ENCODE measurements at places on chromosomes 2 and 18. TPM values are rescaled to one million over a fixed set of nuclear protein-coding genes. Genes with fewer than 3 reads are reported as not detected.

DNA sequence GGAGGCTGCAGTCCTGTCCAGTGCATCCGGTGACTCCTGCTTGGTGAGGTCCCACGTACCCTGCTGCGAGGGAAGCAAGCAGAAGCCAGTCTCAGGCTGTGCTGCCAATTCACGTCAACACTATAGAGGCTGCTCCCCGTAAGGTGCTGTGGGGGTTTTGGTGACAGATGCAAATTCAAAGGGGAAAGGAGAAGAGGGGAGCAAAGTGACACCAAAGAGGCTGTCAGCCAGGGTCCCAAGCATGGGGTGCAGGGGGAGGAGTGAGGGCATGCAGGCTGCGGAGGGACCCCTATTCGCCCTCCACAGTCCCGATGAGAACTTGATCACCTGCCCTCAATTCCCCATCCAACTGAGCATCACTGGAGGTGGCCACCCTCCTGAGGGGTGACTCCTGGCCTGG lies 179.4 kb upstream of the HS6ST1 start:
- DNase-seq, result peak; percentile 42

- no peak for DNase-seq
Measured at GRCh38 chr2:9231291-9232165, 24.9 kb downstream of the ASAP2 start.

GRCh38 chr18:8793445-8794155 lies 88.2 kb downstream of the MTCL1 start:
- no peak for DNase-seq

GRCh38 chr18:79625924-79626561 lies 53.6 kb upstream of the CTDP1 start:
- DNase-seq, result peak; percentile 65

- DNase-seq, result no peak
Measured at GRCh38 chr2:71556692-71557250, 103.4 kb downstream of the DYSF start.

GRCh38 chr2:177748360-177748759 lies 324.2 kb downstream of the PDE11A start:
- no peak for DNase-seq

DNA sequence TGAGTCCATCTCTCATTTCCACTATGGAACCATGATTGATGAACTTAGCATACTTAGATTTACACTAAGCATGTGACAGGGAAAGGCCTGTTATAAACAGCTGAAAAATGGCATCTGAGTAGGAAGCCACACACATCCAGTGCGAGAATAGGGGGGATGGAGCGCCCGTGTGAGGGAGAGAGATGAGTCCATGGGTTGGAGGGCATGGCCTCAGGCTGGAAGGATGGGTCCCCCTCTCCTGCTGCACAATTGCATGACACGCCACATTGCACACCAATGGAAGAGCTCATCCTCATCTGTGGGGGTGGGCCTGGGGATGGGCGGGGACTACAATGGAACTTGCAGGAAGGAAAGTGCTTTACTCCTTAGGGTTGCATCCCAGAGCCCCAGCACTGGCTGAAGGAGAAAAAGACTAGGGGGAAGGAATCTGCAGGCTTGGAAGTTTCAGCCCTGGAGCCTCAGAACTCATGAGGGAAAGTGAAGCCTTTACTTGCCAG lies 46.4 kb upstream of the CXCR4 start:
- no peak for DNase-seq

- DNase-seq, result no peak
Measured at GRCh38 chr2:175871331-175872004, 130.6 kb downstream of the LNPK start.

- DNase-seq, result no peak
Measured at GRCh38 chr2:111178730-111179405, 58.2 kb downstream of the BCL2L11 start.

GRCh38 chr2:107645586-107645985 lies 181.1 kb upstream of the RGPD4 start:
- DNase-seq, result no peak

GRCh38 chr2:176122683-176123410 lies at the start of gene HOXD9:
TSS of gene HOXD9 (plus strand) at chr2:176122719. CDS start at chr2:176122769, 50 bp downstream.
- DNase-seq, result no peak

DNA sequence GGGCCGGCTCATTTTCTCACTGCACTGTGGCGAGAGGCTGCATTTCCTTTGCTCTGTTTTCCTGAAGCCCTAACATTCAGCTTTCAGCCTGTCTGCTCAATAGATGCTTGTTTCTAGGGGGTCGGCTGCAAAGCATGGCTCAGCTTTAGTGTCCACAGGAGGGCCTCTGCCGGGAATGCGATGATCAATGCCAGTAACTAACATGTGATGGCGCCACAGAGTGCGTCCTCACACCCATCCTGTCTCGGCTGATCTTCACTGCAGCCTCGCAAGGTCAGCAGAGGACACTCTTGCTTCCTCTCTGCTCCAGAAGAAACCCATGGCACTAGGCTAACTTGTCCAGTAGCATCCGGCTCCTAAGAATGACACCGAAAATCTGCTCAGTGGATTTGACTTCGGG lies 156.4 kb upstream of the PXDN start:
- no peak for DNase-seq

GRCh38 chr2:10452312-10452711 lies 4.2 kb upstream of the ODC1 start:
- DNase-seq, result peak; percentile 84

DNA sequence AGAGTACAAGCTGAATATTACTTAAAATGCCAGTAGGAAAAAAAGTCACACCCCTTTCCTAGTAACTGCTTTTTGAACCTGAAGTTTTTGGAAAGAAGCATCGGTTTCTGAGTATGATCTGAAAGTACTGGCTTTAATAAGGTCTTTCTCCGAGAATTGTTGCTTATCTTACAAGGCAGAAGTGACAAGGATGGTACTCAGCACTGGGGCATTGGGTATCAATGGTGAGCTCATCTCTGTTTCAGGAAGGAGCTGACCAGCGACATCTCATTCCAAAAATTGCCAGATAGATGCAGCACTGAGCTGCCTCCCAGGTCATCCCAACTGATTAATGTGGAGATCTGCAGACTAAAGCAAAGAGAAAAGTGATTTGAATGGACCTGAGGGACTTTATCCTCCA lies 85.4 kb downstream of the FMNL2 start:
- DNase-seq, result no peak

DNA sequence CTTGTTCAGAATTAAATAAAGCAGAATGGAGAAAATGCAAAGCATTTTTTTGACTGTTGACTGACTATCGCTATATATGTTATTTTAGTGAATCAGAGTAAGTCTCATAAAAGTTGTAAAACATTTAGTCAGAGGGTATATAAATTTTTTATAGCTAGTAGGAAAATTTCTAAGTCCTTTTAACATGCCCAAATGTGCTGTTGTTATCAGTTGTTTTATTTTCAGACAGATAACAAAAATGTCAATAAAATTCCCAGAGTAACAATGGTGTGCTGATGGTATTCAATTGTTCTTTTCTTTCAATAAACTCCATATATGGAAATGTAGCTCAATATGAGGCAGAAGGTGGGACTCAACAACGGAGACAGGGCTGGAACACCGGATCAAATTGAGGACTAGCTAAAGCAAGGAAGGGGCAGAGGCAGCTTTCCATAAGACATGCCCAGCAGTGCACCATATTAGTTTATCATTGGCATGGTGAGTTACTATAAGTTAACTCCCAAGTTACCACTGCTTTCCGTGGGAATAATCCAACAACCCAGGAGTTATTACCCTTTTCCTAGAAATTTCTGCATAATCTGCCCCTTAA lies 26.6 kb downstream of the GULP1 start:
- DNase-seq, result no peak

The LBX2 gene
- total RNA-seq, result 1.8 TPM

The AAK1 gene
- 72.6 TPM for total RNA-seq

The ALPG gene
- total RNA-seq, result 0.49 TPM

The STARD6 gene
- not detected for total RNA-seq

The DYNAP gene
- total RNA-seq, result not detected

The ZAP70 gene
- total RNA-seq, result 10.2 TPM
